Activated CD4-positive, alpha-beta T cell treated with anti-CD3 and anti-CD28 coated beads for 36 hours (primary cell): ENCODE measurements at places on chromosomes 2 and 18. TPM values are rescaled to one million over a fixed set of nuclear protein-coding genes. Genes with fewer than 3 reads are reported as not detected.

GRCh38 chr2:64492272-64492671 lies 31.9 kb upstream of the AFTPH start:
- DNase-seq = no peak
- no peak overlapping the region for H3K27ac ChIP-seq
- H3K36me3 ChIP-seq = no peaks in the 10 kb centered on the region
- H3K27me3 ChIP-seq = no peaks in the 10 kb centered on the region
- H3K4me3 ChIP-seq = no peak overlapping the region

DNA sequence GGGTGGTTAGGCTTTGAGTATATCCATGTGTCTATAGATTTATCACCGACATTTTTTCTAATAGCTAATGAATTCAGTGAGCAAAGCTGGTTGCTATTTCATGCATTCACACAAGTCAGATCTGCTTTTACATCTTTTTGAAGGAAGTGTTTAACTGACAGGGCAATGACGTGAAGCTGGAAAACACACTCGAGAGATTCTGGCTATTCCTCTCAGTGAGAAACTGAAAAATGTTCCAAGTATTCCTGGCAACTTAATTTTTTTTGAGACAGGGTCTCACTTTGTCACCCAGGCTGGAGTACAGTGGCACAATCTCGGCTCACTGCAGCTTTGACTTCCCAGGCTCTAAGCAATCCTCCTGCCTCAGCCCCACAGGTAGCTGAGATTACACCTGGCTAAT lies 21.2 kb downstream of the RNF138 start:
- no peak for DNase-seq
- H3K36me3 ChIP-seq = peaks cover 43% of the 10 kb centered on the region
- H3K27ac ChIP-seq = no peak overlapping the region
- H3K27me3 ChIP-seq = no peaks in the 10 kb centered on the region
- peaks cover 39% of the 10 kb centered on the region for H3K4me1 ChIP-seq
- no peak overlapping the region for H3K4me3 ChIP-seq

Gene MYCN
- 0.28 TPM for total RNA-seq

DNA sequence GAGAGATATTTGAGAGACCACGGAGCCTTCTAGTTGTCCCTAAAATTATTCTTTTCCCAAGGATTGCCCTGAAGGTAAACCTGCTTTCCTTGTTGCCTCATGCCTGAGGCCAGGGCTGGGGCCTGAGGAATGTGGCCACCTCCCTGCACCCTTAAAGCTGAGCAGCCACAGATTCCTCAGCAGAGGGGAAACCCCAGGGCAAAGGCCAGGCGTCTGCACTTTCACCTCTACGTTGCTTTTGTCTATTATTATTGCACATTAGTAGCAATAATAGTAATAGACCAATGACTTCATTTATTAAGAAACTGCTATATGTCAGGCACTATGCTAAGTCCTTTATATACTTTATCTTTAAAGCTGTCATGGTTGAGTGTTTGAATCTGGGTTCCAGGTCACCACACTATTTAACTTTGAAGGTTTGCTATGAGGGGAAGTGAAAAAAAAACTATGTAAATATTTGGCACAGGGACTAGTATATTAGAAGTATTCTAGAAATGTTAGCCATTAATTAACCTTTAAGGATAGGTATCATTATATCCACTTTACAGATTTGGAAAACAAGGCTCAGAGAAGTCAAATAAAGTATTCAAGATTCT lies 104.2 kb downstream of the LRRC30 start:
- H3K36me3 ChIP-seq = no peaks in the 10 kb centered on the region
- H3K4me3 ChIP-seq = no peak overlapping the region
- DNase-seq = no peak
- H3K4me1 ChIP-seq = no peaks in the 10 kb centered on the region
- no peaks in the 10 kb centered on the region for H3K27me3 ChIP-seq

Gene HOXD12
- not detected for total RNA-seq

DNA sequence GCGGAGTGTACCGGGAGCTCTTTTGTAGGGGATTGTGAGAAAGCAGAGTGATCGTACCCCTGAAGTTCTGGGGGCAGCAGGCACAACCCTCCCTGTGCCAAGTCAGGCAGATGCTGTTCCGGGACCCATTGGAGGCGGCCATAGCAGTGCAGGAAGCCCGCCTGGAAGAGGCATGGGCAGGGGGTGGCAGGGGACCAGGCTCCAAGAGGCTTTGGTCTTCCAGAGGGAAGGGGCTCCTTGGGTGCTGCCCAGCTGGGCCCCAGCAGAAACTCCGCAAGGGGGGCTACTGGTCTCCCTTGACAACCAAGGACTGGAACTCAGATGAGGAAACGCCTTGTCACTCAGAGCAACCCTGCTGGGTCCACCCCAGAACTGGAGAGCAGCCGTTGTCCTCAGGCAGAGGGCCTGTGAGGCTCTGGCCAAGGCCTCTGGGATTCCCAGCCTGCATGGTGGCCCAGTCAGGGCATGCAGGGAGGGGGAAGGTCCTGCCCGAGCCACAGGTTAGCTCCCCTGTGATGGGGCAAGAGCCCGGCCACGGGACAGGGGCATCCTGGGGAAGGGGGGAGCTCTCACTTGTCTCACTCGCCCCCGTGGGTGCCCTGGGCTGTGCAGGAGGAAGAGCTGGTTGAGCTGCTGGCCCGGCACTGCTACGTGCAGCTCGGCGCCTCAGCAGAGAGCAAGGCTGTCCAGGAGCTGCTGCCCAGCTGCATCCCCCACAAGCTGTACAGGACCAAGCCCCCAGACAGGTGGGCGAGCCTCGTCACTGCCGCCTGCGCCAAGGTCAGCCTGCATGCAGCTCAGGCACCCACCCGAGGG lies 21.0 kb upstream of the GPR17 start:
- H3K4me3 ChIP-seq = no peak overlapping the region
- no peaks in the 10 kb centered on the region for H3K36me3 ChIP-seq
- DNase-seq = no peak
- H3K27me3 ChIP-seq = no peaks in the 10 kb centered on the region

DNA sequence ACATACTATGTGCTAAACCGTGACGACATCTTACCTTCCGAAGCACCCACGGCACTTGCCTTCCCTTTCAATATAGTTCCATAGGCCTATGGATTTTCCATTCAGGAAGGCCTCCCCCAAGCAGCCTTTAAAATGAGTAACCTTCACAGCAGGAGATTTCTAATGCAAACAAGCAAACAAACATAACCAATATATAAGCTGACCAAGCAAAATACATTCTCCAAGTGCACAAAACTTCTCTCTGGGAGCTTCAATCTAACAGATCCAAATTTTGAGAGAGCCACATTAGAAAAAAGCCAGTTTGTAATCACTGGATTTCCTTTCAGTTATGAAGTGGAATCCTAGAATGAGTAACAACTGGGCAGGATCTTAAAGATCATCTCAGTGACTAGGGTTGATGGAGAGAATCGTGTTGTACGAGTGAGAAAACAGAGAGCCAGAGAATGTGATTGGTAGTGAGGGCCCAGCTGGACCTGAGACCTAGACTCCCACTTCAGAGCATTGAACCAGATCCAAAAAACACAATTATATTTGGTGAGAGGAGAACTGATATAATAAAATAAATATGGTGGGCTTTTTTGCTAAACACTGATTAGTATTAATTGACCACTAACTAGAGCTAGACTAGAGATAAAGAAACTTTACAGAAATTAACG lies 145.6 kb downstream of the LAMA1 start:
- H3K4me3 ChIP-seq = no peak overlapping the region
- H3K27me3 ChIP-seq = no peaks in the 10 kb centered on the region
- no peaks in the 10 kb centered on the region for H3K4me1 ChIP-seq
- no peaks in the 10 kb centered on the region for H3K36me3 ChIP-seq
- no peak overlapping the region for H3K27ac ChIP-seq
